ENCODE measurements at places on chromosomes 3 and 15.

DNA sequence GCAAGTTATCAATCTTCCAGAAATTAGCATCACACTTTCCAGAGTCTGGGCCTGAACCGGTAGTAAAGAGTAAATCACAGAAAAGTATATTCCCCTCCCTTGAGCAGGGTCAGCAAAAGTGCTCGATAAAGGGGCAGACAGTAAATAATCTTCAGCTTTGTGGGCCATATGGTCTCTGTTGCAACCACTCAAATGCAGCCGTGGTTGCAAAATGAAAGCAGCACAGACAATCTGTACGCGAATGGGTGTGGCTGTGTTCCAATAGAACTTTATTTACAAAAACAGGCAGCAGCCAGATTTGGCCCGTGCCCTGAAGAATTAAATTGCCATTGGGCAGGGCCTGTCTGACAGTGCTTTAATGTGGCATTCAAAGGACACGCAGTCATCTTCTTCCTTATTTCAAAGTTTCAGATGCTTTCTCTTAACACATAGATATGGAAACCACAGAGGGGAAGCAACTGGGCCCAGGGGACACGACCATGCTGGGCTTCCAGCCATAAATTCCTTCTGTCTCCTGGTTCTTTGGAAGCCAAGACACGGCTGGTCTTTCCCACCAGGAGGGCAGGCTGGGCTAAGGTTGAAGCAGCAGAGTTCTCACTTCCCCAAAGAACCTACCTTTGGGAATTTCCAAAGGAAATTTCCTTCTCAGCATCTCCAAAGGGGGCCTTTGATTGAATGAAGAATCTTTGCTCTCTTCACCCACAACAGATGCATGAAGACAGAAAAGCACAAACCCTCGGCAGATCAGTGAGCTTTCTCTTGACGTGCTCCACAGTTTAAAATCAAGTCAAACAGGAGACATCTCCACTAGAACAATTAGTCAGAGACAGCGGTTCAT lies 489.8 kb upstream of the PROK2 start:
- no peak for DNase-seq

- DNase-seq = no peak
These were observed 184.0 kb downstream of the IGSF11 start for GRCh38 chr3:118850687-118851086.

- no peak for DNase-seq
These were observed 98.3 kb upstream of the VGLL3 start for GRCh38 chr3:87088993-87089841.

GRCh38 chr3:64988188-64988587 lies 300.4 kb upstream of the ADAMTS9 start:
- no peak for DNase-seq

DNA sequence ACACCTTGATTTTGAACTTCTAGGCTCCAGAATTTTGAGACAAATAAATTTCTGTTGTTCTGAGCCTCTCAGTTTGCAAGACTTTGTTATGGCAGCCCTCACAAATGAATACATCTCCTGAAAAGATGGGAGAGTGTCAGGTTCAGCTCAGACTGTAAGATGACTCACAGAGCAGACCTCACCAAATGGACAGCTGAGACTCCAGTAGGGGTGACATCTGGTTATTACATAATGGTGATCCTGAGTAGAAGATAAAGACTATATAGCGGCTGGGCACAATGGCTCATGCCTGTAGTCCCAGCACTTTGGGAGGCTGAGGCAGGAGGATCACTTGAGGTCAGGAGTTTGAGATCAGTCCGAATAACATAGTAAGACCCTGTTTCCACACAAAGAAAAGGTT lies 26.2 kb upstream of the MTMR14 start:
- DNase-seq = no peak

DNA sequence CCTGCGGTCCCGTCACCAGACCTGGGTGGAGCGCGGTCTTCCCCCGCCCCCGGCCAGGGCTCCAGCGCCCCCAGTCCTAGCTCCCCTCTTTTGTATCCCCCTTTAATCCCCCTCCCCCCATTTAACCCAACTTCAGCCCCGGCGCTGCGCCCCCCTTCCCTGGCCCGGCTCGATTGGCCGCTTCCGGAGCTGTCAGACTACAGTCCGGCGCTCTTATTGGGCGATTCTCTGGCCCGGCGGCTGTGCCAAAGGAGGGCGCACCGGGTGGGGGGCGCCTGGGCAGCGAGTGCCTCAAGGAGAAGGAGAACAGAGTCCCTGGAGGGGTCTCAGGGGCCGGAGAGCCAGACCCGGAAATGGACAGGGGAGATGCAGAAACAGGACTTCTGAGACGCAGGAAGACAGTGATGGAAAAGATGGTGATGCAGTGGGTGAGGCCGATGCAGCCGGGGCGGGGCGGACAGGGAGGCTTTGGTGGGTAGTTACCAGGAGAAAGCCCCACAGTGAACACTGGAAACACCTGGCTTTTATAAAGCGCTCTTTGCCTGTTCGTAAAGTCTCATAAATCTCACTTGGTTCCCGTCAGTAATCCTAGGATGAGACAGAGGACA lies 1.2 kb upstream of the ADCY5 start:
- DNase-seq = no peak

DNA sequence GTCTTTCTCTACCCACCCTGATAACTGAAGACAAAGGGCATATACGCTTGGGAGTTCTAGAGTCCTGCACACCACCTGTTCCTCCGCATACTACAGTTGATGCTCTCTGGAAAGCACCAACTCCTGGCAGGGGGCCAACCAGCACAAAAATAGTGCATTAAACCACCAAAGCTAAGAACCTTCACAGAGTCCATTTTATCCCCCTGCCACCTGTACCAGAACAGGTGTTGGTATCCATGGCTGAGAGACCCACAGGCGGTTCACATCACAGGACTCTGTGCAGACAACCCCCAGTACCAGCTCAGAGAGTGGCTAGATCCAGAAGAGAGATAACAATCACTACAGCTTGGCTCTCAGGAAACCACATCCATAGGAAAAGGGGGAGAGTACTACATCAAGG lies 114.4 kb upstream of the POU1F1 start:
- DNase-seq = no peak

GRCh38 chr3:170056710-170057454 lies 19.1 kb downstream of the GPR160 start:
- no peak for DNase-seq

GRCh38 chr15:40921949-40922607 lies 7.1 kb upstream of the DLL4 start:
- no peak for DNase-seq

DNA sequence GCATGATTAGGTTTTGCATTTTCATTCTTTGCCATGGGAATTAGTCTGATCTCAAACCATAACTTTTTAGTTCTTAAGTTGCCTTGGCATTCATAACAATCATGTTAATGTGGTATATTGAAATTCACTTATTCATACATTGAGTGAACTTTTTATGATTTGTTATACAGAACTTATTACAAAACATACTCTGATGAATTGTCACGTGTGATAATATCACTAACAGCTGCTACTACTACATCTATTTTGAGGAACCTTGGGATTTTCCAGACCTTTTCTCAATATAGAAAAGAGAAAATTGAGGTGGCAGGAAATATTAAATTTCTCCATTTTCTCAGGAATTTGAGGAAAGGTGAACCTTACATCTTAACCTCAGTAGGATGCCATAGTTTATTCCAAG lies 9.2 kb downstream of the LXN start:
- no peak for DNase-seq

DNA sequence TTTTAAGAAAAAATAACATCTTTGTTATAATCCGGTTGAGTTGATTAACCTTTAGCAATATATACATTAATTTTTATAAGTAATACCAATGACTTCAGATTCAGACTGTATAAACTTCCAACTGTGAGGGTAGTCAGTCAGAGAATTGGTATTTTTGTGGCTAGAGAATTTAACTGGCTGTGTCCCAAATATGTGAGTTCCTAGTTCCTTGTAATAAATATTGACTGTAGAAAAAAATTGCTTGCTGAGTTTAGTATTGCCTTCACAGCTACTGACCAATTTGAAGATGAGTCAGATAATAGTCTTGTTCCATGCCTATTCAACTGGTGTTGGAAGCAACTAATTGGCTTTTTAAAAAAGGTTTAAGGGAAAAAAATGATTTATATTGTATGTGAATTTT lies 210.8 kb downstream of the GAP43 start:
- no peak for DNase-seq

- DNase-seq = peak; percentile 41
These were observed 2.9 kb downstream of the RAB43 start for GRCh38 chr3:129118745-129119144.

- DNase-seq = no peak
These were observed 51.8 kb downstream of the NSUN3 start for GRCh38 chr3:94114666-94115065.

GRCh38 chr3:37287776-37288175 lies 113.4 kb upstream of the LRRFIP2 start:
- no peak for DNase-seq

DNA sequence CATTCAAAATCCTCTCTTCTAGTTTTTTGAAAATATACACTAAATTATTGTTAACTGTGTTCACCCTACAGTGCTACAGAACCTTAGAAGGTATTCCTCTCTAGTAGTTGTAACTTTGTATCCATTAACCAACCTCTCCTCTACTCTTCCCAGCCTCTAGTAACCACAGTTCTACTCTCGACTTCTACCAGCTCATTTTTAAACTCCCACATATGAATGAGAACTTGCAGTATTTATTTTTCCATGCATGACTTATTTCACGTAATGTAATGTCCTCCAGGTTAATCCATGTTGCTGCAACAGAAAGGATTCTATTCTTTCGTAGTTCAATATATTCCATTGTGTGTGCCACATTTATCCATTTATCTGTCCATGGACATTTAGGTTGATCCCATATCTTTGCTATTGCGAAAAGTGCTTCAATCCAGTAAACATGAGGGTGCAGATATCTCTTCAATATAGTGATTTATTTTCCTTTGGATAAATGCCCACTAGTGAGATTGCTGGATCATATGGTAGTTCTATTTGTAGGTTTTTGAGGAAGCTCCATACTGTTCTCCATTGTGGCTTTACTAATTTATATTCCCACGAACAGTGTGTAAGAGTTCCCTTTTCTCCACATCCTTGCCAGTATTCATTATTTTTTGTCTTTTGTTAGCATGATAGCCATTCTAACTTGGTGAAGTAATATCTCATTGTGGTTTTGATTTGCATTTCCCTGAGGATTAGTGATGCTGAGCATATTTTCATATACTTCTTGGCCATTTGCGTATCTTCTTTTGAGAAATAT lies 113.7 kb upstream of the SMAD3 start:
- no peak for DNase-seq

- DNase-seq = no peak
These were observed 3.6 kb upstream of the RUVBL1 start for GRCh38 chr3:128127236-128127635.

- no peak for DNase-seq
These were observed 65.4 kb upstream of the XCR1 start for GRCh38 chr3:46092702-46093080.

- no peak for DNase-seq
These were observed 8.7 kb upstream of the CAMK1 start for GRCh38 chr3:9778143-9779074.

DNA sequence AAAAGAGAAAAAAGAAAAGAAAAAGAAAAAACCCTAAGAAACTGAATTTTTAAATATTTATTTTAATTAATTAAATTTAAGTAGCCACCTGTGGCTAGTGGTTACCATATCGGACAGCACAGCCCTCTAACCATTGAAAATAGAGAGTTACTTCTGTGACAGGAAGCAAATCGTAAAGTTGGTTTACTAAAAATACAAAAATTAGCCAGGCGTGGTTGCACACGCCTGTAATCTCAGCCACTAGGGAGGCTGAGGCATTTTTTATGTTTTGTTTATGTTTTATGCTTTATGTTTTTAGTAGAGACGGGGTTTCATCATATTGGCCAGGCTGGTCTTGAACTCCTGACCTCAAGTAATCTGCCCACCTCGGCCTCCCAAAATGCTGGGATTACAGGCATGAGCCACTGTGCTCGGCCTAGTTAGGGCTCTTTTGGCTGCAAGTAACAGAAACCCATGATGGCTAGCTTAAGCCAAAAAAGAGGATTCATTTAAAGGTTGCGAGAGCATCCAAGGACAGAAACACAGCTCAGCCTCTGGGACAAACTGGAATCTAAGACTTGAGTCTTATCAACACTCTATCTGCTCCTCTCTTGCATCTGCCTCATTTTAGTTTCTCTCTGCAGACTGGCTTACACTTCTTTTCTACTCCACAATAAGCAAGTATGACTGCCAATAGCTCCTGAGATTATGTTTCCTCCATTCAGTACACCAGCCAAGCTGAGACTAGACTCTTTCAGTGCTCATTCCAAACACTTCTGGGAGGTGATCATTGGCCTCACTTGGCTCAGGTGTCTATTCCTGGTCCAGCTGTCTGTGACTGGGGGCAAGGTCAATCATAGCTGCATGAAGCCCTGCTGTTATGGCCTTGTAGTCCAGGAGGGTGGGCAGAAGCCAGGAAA lies 6.8 kb upstream of the SKIL start:
- no peak for DNase-seq

- DNase-seq = no peak
These were observed 24.7 kb downstream of the ILDR1 start for GRCh38 chr3:121997372-121997771.

- DNase-seq = no peak
These were observed 70.8 kb downstream of the RAB11A start for GRCh38 chr15:65939901-65940617.

GRCh38 chr3:71226565-71227269 lies 356.8 kb downstream of the FOXP1 start:
- peak; percentile 31 for DNase-seq

- no peak for DNase-seq
These were observed 151.0 kb downstream of the CHL1 start for GRCh38 chr3:347581-347980.

- no peak for DNase-seq
These were observed 3.6 kb upstream of the EIF4E3 start for GRCh38 chr3:71728632-71729342.

DNA sequence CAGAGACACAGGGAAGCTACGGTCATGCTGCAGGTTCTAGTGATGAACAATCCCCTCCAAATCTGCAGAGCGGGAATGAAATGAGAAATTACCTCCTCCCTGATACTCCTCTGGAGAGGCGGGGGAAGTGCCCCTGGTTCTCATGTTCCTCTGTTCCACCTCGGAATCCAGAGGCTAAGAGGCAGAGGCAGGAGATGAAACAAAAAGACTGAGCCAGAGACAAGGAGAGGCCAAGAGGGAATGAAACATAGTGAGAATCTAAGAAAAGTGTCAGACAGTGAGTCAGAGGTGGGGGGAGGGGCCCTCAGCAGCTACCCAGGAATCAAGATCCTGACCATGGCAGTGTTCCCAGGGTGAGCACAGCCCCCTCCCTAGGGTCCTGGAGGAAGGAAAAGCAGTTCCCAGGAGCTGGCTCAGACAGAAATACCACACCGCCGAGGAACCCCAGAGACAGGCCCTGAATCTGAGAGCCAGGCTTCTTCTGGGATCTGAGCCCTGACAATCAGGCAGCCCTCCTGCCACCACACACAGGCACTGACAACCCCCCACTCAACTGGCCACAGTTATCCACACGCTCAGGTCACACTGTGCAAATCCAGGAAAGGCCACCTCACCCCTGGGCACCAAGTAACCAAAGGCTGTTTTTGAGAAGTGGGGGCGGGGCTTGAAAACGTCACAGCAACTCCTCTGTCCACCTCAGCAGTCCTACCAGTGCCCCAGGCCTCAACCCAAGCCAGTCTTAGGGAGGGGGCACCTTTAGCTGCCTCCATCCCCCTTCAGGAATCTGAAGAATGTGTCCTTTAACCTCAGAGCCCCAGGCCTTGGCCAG lies 2.4 kb downstream of the CSRNP1 start:
- peak; percentile 36 for DNase-seq
